ENCODE measurements at places on chromosomes 2 and 18. TPM values are rescaled to one million over a fixed set of nuclear protein-coding genes. Genes with fewer than 3 reads are reported as not detected.

Gene CCDC102B
- total RNA-seq, result 0.20 TPM

GRCh38 chr2:231900486-231900942 is 25.7 kb downstream of the NPPC start:
- DNase-seq, result no peak

- no peak for DNase-seq
Measured at GRCh38 chr2:54789878-54790277, 66.4 kb downstream of the EML6 start.

GRCh38 chr18:43571078-43571689 is 293.9 kb upstream of the SYT4 start:
- DNase-seq, result peak; percentile 29

- DNase-seq, result peak; percentile 61
Measured at GRCh38 chr2:25885933-25886332, 7.6 kb upstream of the ASXL2 start.

All from foreskin keratinocyte (primary cell).